ENCODE measurements at places on chromosomes 12 and 14. TPM values are rescaled to one million over a fixed set of nuclear protein-coding genes. Genes with fewer than 3 reads are reported as not detected.

PTPN6 gene
- total RNA-seq, result 21.1 TPM

TTC8 gene
- 30.9 TPM for total RNA-seq

SPX gene
- 13.3 TPM for total RNA-seq

C14orf132 gene
- total RNA-seq, result 54.0 TPM

GLIPR1 gene
- 12.8 TPM for total RNA-seq

BDKRB1 gene
- total RNA-seq, result 0.23 TPM

TMTC2 gene
- total RNA-seq, result 57.5 TPM

MGAT4C gene
- total RNA-seq, result 3.4 TPM

TCP11L2 gene
- 52.7 TPM for total RNA-seq

PYGL gene
- 34.9 TPM for total RNA-seq
